Caco-2 (cell line): ENCODE measurements at places on chromosomes 2 and 18. TPM values are rescaled to one million over a fixed set of nuclear protein-coding genes. Genes with fewer than 3 reads are reported as not detected.

SERPINB12 gene
- not detected in 2 replicates for total RNA-seq

BMP10 gene
- not detected in 2 replicates for total RNA-seq

SERPINB13 gene
- total RNA-seq, result not detected in 2 replicates

DNA sequence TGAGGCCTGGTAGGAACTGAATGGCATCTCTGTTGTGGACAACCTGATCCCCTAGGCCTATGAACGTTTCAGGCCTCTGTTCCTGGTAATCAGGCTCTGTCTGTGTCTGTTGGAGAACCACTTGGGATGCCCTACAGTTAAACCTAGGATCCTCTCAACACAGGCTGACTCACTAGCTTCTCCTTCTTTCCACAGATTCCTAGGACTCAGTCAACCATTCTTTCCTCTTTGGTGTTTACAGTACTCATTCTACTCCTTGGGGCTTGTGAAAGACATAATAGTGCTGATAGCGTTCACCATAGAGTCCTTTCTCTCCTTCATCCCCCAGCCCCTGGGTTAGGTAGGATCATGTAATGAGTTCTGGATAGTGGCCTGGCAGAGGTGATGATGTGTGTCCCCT lies 544.3 kb downstream of the METTL4 start:
- H3K4me3 ChIP-seq, result no peak overlapping the region
- DNase-seq, result no peak
- H3K4me1 ChIP-seq, result no peaks in the 10 kb centered on the region

DNA sequence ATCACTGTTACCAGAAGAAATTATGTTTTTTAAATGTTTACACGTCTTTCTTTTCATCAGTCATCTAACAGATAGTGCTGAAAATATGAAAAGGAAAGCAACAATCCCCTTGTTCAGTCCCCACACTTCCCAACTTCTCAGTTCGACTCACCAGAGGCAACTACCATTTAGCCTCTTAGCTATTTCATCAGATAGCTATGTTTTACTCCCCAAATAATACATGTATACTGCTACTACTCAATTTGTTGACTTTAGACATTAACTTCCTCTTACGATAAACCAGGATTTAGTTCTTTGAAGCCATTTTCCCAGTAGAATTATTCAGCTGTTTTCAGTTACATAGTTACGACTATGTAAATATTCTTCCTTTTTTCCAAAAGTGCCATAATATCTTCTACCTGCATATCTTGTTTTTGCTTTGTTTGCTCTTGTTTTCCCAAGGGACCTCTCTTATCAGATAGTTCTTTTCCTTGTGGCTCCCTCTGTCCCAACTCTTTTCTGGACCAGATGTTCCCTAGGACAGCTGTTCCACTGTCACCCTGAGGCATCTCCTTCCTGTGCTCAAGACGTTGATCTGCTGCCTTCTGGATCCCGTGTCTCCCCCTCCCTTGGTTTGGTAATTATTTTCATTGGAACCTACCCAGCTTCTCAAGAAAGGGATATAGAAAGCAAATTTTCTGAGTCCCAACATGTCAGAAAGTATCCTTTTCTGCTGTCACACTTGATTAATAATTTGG lies 289.3 kb upstream of the TANK start:
- peaks cover 8% of the 10 kb centered on the region; the same call in 1 of the 2 replicates for H3K4me1 ChIP-seq
- peak overlapping the region; percentile 24 for H3K27ac ChIP-seq
- H3K4me3 ChIP-seq, result no peak overlapping the region
- H3K36me3 ChIP-seq, result no peaks in the 10 kb centered on the region
- no peaks in the 10 kb centered on the region for H3K27me3 ChIP-seq

DNA sequence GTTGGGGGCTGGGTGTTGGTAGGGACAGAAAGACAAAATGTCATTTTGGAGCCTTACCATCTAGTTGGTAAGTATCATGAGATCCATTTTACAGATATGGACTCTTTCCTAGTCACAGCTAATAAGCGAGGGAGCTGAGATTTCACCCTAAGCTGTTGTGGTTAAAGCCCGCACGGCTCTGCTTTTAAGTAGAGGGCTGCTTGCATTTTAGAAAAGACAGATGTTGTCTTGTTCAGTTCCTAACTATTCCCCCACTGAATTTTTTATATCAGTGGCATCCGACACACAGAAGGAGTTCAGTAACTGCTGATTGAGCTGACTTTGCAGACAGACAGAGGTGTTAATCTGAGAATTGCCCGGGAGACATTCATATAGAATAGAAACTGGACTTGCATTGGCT lies 3.7 kb downstream of the QPCT start:
- H3K27ac ChIP-seq, result no peak overlapping the region
- H3K27me3 ChIP-seq, result no peaks in the 10 kb centered on the region
- no peak overlapping the region for H3K4me3 ChIP-seq
- H3K4me1 ChIP-seq, result peaks cover 30% of the 10 kb centered on the region
- no peak for DNase-seq

DNA sequence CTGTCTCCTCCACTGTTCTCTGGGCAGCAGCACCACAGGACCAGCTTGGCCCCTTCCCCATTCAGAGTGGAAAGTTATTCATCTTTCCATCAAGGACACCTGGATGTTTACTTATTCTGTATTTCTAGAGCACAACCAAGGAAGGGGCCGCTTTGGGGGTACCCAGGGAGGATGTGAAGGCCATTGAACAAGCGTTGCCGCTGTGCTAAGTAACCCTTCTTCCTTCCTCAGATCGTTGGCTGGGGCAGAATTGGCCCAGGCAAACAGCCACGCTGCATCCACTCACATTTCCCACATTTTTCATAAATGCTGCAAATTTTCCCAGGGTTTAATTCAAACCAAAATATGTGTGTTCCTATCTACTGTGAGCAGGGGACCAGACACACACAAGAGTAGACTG lies 76.2 kb upstream of the NPAS2 start:
- no peaks in the 10 kb centered on the region for H3K27me3 ChIP-seq
- no peak for DNase-seq
- no peaks in the 10 kb centered on the region for H3K4me1 ChIP-seq
